ENCODE measurements at places on chromosomes 12 and 14. TPM values are rescaled to one million over a fixed set of nuclear protein-coding genes. Genes with fewer than 3 reads are reported as not detected.

- peak; percentile 13 for DNase-seq
These were observed 1.2 kb downstream of the NOVA1 start for GRCh38 chr14:26596543-26597061.

The TAS2R43 gene
- total RNA-seq = not detected

DNA sequence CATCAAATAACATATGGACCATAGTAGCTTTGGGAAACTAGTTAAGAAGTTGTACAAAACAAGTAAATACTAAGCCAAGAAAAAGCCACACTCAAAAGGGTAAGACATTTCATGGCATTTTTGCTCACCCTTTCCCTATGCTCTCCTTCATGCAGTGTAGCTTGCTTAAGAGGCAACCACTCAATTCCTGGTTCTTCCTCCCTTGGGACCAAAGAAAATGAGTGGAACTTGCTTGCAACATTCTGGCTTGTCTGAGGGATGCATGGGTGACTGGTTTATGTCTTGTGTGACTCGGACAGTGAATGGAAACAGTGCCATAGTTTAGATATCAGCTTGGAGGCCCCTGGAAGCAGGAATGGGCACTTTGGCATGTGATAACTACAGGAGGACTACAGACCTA, 252.0 kb upstream of the ARID2 start:
- DNase-seq = no peak

DNA sequence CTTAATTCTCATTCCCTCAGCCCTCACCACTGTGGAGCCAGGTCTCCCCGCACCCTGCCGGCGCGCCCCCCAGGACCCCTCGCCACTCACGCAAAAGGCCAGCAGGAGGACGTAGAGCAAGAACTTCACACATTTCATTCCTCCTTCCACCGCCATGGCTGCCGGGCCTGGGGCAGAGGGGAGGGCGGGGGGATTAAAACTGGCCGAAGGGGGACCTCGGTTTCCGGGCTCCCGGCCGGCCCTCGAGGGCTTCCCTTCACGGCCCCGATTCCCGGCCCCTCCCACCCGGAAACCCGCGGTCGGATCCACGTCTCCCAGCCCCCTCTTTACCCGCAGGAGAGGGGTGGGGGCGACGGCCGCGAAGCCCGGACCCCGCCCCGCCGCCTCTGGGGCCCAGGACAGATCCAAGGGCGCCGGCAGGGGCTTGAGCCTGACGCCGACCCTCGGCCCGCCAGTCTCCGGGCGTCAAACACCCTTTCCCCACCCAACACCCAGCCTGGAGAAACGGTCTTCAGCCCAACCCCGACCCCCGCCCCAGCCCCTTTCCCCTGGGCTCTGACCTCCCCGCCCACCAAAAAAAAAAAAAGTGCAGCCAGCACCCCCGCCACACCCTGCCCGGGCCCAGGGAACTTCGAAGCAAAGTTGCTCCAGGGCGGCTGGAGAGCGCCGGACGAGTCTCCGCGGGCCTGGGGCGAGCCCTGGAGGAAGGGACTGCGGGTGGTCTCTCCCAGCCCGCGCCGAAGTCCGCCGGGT, 447 bp downstream of the CD63 start:
- peak; percentile 87 for DNase-seq

- no peak for DNase-seq
These were observed 218.9 kb downstream of the ITPR2 start for GRCh38 chr12:26614011-26614616.

DNA sequence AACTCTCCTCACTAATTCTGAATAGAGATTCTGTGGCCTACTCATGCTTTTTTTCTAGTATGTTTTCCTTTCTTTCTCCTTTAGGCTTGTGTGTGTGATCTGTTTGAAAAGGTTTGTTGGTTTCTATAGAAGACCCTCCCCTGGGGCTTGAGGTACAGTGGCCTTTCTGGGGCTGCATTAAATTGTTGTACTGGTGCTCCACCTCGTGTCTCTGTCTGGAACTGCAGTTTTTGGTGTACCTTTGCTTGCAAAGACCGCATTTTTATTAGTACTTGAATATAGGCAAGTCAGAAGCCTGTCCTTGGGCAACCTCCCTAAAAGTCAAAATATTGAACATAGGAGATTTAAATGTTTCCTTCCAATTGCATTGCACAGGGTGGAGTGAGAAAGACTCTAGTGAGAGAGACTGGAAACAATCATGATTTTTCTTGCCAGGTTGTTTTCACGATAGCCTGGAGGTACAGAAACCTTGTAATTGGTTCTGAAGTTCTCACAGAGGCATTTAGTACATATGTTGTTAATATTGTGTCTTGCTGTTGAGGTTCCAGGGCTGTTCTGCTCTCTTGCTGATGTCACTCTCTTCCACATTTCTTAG, 39.0 kb downstream of the SLCO1B1 start:
- DNase-seq = no peak

DNA sequence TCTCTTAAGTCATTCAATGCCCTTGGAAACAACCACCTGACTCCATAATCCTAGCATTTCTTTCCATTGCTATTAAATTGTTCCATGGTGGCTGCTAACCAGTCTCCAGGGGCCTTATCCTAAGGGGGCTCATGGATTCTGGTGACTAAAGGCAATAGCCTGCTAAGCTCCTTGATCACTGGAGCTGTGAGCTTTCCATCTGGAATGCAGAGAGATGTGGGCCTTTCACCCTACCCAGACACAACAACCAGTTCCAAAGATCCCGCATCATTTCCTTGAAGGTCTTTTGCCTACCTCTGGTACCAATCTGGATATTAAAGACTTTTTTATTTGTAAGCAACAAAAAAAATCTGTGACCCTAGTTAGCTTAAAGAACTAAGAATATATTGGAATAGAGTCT, 32.9 kb downstream of the NDUFA12 start:
- no peak for DNase-seq

DNA sequence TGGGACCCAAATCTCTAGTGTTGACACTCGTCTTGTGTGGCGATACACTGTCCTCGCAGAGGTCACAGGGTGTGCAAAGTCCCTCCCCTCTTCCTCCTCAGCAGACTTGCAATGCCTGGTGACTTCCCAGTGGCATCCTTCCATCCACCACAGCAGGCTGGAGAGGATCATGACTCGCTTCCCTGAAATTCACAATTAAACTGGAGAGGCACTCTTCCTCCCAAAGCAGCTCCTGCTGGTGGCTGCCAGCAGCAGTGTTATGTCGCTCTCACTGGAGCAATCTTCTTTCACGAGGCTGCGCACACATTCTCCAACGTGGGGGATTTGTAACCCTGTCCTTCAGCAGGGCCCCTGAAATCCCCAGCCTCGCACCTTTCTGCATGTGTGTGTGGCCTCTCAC, 145.2 kb upstream of the TMCC3 start:
- no peak for DNase-seq

The KIF5A gene
- total RNA-seq = 0.08 TPM

GRCh38 chr12:442235-442884, 17.4 kb upstream of the B4GALNT3 start:
- no peak for DNase-seq

- no peak for DNase-seq
These were observed 46.0 kb upstream of the CCDC60 start for GRCh38 chr12:119288576-119288975.

The GPD1 gene
- total RNA-seq = 9.0 TPM

- no peak for DNase-seq
These were observed 755.7 kb upstream of the USP15 start for GRCh38 chr12:61504396-61505080.

DNA sequence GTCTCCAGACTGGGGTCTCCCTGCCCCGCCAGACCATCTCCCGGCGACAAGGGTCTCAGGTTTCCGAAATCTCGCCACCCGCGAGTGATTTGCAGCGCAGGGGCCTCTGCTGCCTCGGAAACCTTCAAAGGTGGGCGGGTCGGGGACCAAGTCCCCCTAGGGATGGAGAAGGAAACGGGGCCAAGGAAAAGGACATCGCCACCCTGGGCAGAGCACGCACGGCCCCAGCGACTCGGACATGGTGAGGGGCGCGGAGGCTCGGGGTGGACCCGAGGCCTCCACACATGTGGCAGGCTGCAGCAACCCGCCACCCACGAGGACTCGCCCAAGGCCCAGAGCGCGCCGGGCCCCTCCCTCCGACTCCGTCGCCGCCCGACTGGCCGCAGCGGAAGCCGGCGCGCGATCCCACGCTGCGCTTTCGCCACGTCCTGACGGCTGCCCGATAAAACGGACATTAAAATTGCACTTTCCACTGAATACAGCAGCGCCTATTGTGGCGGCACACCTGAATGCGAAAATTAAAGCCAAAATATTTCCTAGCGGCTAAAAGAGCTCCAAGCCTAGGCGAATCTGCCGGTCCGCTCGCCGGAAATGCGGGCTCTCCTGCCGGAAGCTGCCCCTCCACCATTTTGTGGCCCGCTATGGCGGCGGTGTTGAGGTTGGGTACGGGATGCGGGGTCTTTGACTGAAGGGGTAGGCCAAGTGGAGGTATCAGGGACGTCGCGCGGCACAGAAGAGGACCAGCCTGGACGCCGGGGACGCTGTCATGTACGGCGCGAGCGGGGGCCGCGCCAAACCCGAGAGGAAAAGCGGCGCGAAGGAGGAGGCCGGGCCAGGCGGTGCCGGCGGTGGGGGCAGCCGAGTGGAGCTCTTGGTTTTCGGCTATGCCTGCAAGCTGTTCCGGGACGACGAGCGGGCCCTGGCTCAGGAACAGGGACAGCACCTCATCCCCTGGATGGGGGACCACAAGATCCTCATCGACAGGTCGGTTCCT, at the start of gene SFSWAP:
Gene SFSWAP, plus strand, starts transcription at position 627 of the 994 bp plus-strand sequence. Its CDS starts 140 bp downstream, at position 767.
- DNase-seq = peak; percentile 76

- peak; percentile 35 for DNase-seq
These were observed 82.4 kb downstream of the PPM1A start for GRCh38 chr14:60331201-60332045.

The RIC8B gene
- 25.2 TPM for total RNA-seq

The IFI27L1 gene
- total RNA-seq = 8.9 TPM

GRCh38 chr12:8018666-8019581, 13.6 kb upstream of the FOXJ2 start:
- DNase-seq = no peak

The JDP2 gene
- total RNA-seq = 21.9 TPM

- peak; percentile 22 for DNase-seq
These were observed 2.1 kb upstream of the TEDC1 start for GRCh38 chr14:105488781-105489541.

GRCh38 chr14:100476012-100476822, 111.0 kb downstream of the BEGAIN start:
- no peak for DNase-seq

GRCh38 chr14:66509874-66510273, 1.9 kb downstream of the GPHN start:
- DNase-seq = no peak

DNA sequence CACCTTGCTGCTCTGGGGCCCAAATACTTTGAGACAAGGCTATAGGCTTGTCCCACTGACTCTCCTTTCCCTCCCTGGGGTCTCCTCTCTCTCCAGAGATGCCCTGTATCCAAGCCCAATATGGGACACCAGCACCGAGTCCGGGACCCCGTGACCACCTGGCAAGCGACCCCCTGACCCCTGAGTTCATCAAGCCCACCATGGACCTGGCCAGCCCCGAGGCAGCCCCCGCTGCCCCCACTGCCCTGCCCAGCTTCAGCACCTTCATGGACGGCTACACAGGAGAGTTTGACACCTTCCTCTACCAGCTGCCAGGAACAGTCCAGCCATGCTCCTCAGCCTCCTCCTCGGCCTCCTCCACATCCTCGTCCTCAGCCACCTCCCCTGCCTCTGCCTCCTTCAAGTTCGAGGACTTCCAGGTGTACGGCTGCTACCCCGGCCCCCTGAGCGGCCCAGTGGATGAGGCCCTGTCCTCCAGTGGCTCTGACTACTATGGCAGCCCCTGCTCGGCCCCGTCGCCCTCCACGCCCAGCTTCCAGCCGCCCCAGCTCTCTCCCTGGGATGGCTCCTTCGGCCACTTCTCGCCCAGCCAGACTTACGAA, 3.1 kb downstream of the NR4A1 start:
- no peak for DNase-seq

The PCK2 gene
- 3.1 TPM for total RNA-seq

DNA sequence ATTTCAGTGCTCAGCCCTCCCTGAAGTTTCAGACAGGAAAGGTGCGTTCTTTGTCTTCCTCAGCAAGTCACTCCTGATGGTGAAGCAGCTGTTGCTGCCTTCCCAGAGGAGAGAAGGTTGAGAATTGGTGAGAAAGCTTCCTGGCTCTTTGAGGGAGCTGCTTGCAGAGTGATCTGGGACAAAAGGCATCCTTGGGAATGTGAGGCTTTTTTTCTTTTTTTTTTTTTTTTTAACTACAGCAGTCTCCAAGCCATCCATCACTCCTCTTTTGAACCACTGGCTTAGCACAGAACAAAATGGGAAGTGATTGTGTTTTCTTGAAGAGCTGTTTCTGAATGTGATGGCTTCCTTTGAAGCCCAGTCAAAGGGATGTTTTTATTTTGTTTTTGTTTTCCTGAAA, 120.4 kb upstream of the LRIG3 start:
- DNase-seq = no peak

The RASSF8 gene
- total RNA-seq = 33.7 TPM
